ENCODE measurements at places on chromosomes 16 and 17.

DNA sequence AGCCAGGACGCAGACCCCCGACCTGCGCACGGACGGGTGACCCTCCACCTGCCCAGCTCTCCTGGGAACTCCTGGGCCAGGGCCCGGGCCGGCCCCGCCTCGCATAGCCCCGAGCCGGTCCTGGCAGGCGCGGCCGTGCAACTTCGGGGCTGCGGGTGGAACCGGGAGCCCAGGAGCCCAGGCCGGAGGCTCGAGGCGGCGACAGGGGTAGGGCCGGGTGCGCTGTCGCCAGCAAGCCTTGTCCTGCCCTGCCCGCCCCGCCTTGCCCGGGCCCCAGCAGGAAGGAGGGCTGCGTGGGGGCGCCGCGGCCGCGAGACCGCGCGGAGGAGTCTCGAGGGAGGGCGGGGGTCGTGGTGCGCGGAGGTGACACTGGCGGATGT lies 408 bp downstream of the LMF1 start:
- no peak for DNase-seq

GRCh38 chr17:46124695-46125592 lies 68.3 kb downstream of the KANSL1 start:
- no peak for DNase-seq

- no peak for DNase-seq
Measured at GRCh38 chr17:2250140-2251095, 53.2 kb downstream of the SMG6 start.

DNA sequence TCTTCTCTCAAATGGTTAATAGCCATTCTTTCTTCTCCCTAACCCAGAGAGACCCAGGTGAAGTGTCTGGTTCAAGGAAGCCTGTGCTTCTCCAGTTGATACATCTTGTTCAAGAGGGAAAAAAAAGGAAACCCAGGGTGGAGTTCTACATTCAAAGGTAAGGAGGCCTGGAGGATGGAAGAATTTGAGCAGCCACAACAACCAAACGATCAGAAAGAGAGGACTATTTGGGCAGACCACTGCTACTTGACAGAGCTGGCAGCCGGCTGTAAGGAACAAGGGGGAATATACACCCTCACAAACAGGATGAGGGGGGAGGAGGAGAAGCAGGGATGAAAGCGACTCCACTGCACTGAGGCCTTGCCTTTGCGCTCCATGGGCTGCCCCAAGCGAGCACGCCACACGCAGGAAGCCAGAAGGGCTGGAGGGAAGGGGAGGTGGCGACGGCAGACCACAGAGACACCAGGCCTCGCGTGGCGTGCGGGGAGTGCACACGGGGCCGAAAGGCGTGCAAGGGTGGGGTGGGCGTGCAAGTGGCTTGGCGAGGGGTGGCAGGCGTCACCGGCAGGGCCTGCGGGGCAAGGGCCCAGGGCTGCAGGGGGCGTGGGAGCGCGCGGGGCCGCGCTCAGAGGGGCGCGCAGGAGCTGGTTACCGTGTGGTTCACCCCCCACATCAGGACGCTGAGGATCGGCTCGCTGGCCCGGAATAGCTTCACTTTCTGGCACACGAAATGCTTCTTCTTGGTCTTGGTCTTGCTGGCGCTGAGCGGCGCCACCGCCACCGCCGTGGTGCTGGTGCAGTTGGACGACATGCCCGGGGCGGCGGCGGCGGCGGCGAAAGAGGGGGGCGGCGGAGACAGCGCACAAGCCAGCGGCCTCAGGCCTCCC lies 499 bp downstream of the PIP4K2B start:
- DNase-seq: peak; percentile 16

GRCh38 chr17:19407601-19408345 lies 3.3 kb upstream of the RNF112 start:
- DNase-seq: no peak

DNA sequence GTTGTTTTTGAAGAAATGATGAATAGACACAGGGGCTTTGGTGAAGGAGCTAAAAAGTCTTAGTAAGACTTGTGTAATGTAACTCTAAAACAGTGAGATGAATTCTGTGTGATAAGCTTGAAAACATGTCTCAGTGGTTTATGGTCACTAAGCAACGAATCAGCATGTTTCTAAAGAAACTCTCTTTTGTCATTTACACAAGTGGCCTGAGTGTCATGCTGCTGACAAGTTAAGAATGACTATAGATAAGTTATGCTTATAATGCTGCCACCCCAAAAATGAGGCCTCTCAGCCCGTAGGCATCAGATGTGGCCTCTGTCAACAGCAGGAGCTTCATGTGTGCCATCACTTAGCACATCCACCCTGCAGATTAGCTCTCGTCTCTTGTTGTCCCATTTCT lies 8.7 kb downstream of the COX10 start:
- DNase-seq: no peak

- DNase-seq: peak; percentile 96
Measured at GRCh38 chr16:11345040-11345862, at the start of gene RMI2. RMI2 (plus strand) TSS chr16:11345459; CDS start chr16:11345472, 13 bp downstream.

GRCh38 chr16:19542138-19542821 lies 13.2 kb upstream of the VPS35L start:
- DNase-seq: peak; percentile 62

DNA sequence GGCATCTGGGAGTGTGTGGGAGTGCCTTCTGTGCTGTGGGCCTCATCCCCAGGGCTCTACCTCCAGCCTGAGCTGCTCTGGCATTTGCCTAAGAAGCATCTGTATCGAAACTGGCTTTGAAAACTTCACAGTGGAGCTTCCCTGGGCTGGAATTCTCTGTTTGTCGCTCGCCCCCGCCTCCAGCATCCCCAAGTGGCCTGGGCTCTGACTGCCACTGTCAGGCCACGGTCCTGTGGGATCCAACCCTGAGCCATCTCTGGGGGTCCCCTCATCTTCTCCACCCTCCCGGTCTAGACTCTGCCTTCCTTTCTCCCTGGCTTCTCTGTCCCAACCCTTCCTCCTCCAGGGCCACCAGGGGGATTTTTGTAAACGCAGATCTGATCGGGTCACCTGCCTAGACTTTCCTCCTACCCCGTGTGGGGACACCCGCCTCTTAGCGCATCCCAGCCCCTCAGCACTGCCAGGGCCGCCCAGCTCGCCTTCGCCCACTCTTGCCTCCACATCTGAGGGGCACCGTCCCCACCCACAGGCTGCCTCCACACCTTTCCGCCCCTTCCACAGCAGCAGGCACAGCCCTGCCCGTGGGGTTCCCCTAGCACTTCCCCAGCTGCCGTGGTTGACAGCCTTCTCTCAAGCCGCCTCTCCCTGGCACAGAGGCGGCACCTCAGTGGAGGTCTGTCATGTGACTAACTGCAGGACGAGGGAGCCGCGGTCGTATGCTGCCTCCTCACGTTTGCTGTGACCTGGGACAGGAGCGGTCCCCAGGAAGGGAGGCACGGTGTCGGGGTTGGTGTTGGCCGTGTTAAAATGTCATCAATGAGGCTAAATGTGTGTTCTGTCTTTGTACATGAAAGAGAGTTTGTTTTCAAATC lies 12.0 kb downstream of the TBC1D24 start:
- DNase-seq: no peak

DNA sequence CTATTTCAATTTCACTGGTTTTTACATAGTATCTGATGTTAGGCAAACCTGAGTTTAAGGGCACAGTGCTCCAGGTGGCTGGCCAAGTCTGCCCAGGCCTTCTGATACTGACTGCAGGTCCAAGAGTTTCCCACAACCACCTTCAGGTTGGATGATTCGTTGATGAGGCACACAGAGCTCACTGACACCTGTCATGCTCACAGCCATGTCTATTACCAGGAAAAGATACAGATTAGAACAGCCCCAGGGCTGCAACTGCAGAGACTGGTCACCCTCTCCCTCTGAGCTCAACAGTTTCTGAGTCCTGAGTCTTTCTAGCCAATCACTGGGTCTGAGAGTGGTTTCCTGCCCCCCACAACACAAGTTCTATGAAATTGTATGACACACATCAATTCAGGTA lies 37.2 kb downstream of the MEAK7 start:
- DNase-seq: no peak

DNA sequence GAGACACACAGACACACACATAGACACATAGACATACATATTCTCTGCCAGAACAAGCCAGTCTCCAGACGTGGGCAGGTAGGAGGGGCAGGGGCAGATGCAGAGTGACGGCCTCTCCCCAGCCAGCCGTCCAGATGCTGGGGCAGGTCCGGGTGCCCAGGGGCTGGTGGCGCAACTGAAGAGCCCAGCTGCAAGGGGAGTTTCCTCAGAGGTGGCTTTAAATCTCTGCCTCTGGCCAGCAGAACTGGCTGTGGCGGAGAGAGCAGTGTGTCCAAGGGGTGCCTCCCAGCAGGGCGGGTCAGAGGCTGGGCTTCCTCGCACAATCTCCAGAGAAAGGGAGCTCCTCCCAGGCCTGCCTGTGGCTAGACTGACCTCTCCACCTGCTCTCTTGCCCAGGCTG lies 9.4 kb upstream of the GCGR start:
- no peak for DNase-seq

DNA sequence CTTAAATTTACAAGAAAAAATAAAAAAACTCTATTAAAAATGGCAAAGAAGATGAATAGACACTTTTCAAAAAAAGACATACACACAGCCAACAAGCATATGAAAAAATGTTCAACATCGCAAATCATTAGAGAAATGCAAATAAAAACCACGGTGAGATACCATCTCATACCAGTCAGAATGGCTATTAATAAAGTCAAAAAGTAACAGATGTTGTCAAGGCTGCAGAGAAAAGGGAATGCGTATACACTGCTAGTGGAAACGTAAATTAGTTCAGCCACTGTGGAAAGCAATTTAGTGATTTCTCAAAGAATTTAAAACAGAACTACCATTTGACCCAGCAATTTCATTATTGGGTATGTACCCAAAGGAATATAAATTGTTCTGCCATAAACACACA lies 31.4 kb downstream of the CAPNS2 start:
- no peak for DNase-seq

DNA sequence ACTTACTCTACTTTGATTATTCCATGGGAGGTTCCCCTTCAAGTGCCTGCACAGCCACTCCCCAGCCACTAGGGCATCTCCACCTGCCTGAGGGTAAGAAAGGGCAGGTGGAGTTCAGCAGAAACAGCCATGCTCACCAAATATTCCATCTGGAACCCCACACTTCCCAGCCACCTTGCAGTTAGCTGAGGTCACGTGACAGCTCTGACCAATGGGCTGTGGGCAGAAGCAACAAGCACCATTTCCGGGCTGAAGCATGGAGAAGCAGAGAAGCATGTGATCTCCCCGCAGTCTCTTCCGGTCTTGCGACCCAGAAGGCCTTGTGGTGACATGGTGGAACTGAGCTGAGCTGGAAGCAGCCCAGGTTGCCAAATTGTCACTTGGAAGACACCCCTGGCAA lies 108.6 kb downstream of the CCT6B start:
- DNase-seq: no peak

DNA sequence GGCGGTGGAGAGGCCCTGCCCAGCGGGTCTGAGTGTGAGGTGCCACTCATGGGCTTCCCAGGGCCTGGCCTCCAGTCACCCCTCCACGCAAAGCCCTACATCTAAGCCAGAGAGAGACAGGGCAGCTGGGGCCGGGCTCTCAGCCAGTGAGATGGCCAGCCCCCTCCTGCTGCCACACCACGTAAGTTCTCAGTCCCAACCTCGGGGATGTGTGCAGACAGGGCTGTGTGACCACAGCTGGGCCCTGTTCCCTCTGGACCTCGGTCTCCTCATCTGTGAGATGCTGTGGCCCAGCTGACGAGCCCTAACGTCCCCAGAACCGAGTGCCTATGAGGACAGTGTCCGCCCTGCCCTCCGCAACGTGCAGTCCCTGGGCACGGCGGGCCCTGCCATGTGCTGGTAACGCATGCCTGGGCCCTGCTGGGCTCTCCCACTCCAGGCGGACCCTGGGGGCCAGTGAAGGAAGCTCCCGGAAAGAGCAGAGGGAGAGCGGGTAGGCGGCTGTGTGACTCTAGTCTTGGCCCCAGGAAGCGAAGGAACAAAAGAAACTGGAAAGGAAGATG lies 11.2 kb downstream of the VASN start:
- DNase-seq: no peak

DNA sequence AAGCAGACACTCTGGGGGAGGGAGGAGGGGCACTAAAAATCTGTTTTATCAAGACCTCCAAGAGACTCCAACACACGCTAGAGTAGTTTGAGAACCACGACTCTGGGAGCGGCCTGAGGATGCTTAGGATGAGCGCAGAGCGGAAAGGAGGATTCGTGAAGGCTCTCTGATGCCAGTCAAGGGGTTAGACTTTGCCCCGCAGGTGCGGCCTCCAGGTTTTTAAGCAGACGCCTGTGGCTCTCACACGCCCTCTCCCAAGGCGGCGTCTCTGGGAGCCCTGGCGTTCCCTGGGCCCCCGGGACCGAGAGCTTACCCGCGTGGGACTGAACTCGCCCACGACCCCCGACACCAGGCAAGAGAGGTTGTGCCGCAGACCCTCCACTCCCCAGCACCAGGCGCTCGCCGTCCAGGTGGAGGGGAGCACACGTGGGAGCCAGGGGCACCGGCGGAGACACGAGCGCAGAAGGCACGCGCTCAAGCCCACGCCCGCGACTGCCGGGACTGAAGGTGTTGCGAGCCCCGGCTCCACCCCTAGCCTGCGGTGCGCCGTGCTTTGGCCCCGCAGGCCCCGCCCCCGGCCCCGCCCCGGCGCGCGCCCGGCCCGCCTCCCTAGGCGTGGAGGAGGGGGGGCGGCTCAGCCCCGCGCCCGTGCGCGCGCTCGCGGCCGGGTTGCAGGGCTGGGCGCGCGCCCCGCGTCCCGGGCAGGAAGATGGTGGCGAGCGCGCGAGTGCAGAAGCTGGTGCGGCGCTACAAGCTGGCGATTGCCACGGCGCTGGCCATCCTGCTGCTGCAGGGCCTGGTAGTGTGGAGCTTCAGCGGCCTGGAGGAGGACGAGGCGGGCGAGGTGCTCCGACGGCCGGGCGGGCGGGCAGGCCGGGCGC lies at the start of gene XYLT2:
Gene XYLT2 (plus strand): TSS at position 695 of the 881 bp plus-strand sequence. CDS start 15 bp downstream, at position 710.
- peak; percentile 73 for DNase-seq

- no peak for DNase-seq
Measured at GRCh38 chr17:35214192-35214591, 20.0 kb upstream of the SLC35G3 start.

DNA sequence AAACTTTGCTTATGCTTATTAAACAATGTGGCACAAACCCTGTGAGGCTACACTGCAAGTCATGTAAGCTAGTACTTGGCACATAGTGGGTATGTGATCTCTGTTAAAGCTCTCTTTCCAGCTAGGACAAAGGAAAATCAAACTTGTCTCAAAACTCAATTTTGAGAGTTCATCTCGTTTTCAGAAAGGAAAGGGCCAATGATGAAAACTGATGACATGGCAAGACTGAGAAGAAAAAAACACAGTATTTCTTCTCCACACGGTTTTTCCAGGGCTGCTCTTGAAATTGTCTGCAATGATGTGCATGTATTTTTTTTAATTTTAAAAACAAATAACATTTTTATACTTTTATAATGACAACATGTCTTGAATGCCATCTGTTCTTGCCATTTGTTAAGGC lies 389.8 kb downstream of the CA10 start:
- DNase-seq: no peak

DNA sequence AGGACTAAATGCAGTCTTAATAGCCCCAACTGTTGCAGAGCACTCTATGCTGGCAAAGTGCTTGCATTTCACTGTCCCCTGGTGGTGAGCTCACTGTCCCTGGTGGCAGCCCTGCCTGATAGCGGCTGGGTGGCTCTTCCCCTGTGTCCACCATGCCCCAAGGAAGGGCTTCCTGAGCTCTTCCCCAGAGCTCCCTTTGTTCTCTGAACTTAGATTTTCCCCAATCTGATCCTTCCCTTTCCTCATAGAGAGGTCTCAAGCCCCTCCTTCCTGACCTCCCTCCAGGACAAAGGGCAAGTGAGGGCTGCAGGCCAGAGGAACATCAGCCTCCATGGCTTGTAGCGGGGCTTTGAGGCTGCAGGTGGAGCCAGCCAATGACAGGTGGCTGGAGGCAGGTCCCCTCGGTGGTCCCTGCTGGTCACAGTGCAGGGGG lies 17.0 kb downstream of the BEAN1 start:
- DNase-seq: no peak

- no peak for DNase-seq
Measured at GRCh38 chr16:12386192-12386591, 409.7 kb downstream of the SNX29 start.
